A549 treated with Hydrocortisone at 1 μM for 4 hours (cell line): ENCODE measurements at places on chromosomes 5 and 9. TPM values are rescaled to one million over a fixed set of nuclear protein-coding genes. Genes with fewer than 3 reads are reported as not detected.

Gene ABLIM3
- total RNA-seq: 19.4 to 23.0 TPM (median 20.5 TPM) in 5 replicates

Gene C9
- total RNA-seq: not detected in 5 replicates

Gene ABITRAM
- 20.1 to 25.4 TPM (median 22.2 TPM) in 5 replicates for total RNA-seq

Gene ZCCHC7
- 9.4 to 15.0 TPM (median 11.6 TPM) in 5 replicates for total RNA-seq

Gene OGN
- not detected in 5 replicates for total RNA-seq

Gene CCNI2
- 0.07 to 0.22 TPM (median 0.07 TPM) in 5 replicates for total RNA-seq

Gene MYMK
- total RNA-seq: not detected in 5 replicates

Gene TAF1L
- total RNA-seq: 0.01 TPM in 1 of 5 replicates, not detected in the others

Gene SHOC1
- 0.02 TPM in 1 of 5 replicates, not detected in the others for total RNA-seq

Gene LECT2
- not detected in 5 replicates for total RNA-seq
